ENCODE measurements at places on chromosomes 3 and 15.

GRCh38 chr15:58880320-58880719 is 53.2 kb downstream of the SLTM start:
- no peak for DNase-seq

DNA sequence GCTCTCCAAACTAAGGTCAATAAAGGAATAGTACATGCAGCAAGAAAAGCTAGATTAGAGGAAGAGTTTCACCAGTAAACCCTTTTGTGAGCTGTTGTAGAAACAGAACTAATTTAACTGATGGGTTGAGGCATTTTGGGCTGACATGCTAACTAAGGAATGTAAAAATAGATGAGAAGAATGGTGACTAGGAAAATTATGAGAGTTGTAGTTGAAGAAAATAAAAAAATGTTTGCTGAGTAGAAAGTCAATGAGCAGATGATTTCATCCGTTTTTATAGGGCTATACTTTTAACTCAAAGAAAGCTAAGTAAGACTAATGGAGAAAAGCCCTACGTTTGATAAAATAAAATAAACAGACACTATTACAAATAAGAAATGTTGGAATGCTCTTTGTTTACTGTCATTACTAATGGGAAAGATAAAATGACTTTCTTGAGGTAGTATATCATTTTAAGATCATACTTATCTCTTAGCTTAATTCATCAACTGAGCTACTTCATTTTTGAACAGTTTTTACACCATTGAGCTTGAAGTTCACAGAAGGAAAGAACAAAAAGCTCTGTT is 209.4 kb upstream of the DPH6 start:
- DNase-seq, result no peak

DNA sequence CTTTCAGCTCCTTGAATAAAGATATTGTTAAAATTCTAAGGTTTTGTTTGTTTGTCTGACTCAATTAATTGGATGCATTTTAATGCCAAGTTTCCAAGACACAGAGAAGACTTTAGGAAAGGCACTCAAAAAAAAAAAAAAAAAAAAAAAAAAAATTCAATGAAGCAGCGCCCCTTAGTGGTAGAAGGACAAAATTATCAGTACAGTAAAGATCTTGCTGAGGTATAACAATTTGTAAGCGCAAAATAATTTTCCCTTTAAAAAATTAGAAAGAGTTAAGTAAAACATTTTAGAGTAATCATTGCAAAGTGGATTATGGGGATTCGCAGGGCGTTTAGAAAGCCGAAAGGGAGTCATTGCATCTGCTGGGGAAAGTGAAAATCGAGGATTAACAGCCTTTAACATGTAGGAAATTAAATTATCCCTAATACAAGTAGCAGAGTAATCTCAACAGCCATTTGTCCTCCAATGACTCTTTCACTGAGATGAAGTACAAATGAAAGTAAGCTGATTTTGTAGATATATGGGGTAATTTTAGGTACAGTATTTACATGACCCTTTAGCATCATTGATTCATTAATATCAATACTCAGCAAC is 5.8 kb upstream of the DIS3L start:
- no peak for DNase-seq

- DNase-seq, result no peak
Measured at GRCh38 chr3:74844428-74844827, 230.0 kb upstream of the CNTN3 start.

DNA sequence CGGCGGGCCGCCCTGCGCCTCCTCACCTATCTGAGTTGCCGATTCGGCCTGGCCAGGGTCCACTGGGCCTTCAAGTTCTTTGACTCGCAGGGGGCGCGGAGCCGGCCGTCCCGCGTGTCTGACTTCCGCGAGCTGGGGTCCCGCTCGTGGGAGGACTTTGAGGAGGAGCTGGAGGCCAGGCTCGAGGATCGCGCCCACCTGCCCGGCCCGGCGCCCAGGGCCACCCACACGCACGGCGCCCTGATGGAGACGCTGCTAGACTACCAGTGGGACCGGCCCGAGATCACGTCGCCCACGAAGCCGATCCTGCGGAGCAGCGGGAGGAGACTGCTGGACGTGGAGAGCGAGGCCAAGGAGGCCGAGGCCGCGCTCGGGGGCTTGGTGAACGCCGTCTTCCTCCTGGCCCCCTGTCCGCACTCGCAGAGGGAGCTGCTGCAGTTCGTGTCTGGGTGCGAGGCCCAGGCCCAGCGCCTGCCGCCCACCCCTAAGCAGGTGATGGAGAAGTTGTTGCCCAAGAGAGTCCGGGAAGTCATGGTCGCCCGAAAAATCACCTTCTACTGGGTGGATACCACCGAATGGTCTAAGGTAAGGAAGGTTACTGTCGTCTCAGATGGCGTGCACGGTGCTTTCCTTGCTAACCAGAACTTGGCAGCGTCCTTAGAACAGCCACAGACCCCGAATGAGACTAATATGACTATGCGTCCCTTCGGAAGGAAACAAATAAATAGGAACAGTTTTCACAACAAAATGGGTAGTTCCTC is 567 bp downstream of the TICRR start:
- DNase-seq, result peak; percentile 31

DNA sequence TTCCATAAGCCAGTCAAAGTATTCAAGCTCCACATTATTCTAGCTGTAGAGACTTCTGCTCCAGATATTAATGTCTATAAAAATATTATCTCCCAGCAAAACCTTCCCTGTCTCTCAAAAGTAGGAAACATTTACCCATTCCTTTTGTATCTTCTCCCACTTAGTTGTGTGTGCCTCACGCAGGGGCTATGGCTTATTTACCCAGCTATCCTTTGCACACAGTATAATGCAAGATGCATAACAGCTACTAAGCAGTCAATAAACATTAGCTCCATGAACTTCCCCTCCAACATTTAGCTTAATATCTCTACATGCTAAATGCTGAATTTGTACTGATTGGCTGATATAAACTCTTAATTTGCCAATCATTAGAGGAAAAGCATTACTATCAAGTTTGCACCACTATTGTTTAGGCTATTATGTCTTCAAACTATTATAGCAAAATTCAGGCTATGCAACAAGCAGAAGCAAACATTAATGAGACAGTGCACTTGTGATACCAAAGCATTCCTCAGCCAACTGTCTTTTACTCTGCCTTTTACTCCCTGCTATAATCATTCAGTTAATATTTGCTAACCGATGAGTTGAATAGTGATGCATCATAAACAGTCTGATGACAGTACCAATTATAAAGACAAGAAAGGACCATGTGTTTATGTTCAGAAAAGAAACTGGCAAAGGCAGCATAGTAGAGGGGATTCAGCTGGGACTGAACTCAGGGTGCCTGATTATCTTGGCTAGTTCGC is 81.2 kb downstream of the PLCH1 start:
- no peak for DNase-seq

DNA sequence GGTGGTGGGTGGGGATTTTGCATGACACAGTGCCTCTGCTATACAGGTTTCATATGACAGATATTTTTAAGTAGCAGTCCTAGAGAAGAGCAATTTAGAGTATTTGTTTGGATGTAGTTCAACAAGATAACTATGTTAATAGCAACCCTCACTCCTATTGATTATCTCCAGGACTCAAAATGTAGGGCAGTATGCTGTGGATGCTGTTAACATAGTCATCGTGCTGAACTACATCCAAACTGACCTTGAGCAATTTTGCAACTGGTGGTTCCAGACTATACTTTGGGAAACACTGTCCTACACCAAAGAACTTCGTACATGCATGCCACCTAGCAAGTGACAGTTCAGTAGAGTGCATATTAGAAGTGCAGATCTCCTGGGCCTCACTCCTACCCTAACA is 117.6 kb downstream of the IL5RA start:
- DNase-seq, result no peak

DNA sequence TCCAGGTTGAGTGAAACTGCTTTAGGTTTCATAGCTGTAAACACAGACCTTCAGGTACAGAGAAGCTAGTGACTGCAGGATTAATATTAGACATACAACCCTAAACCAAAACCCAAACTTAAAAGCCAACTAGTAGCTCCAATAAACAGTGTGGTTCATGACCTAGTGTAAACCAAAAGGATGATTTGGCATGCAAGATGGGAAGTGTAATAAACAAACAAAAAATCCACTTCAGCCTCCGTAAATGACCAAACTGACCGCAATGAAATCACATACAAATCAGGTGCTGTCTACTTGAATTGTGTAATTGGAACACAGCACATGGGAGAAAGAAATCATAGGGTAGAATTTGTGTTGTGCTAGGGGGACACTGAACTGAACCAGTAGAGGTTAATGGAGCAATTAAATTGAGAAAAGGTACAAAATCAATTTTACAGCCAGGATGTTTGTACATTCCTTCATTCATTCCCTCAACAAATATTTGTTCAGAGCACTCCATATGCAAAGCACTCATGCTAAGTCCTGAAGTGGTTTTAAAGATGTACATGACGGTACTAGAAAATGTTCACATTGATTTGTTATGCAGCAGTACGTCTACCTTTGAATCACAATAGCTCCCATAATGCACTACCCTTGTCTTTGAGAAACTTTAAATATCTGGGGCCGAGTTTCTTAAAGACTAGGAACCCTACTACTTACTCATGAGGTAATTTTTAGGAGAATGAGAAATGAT is 21.4 kb upstream of the CHST2 start:
- DNase-seq, result no peak

GRCh38 chr3:59472541-59472940 is 422.7 kb upstream of the CFAP20DC start:
- no peak for DNase-seq

DNA sequence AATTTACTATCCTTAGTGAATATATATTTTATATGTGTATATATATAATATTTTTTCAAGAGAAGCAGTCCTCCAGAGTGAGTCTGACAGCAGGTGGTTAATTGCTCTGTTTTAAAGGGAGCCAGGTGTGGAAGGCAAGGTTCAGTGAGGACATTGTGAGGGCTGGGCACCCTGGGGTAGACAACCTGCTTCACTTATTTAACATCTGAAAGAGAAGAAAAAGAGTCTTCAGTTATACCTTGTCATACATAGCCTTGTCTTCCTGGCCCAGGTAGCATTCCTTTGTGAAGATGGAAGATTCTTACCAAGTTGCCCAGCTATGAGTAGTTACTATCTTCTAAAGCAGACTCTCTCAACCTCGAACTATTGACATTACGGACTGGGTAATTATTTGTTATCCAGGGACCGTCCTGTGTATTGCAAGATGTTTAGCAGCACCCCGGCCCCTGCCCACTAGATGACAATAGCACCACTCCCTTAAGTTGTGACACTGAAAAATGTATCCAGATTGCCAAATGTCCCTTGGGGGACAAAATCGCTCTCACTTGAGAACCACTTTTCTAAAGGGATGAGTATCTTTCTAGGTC is 336.0 kb upstream of the TRIM42 start:
- no peak for DNase-seq

DNA sequence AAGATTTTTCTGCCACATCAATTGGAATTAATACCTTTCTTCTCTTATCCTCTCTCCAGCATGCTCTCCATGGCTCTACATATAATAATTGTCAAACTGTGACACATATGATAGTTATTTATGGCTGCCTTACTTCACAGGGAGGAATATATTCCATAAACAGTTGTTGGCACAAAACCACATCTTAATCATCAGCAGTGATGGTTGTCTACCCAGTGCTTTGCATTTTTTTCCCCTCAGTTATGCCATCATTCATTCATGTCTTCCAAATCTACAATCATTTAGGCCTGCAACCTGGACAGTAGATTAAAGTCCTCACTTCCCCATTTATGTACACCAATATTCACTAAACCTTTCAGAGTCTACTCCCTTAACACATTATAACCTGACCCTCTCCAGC is 107.7 kb downstream of the THRB start:
- DNase-seq, result no peak

GRCh38 chr3:15327941-15328340 is 4.4 kb downstream of the SH3BP5 start:
- peak; percentile 18 for DNase-seq

GRCh38 chr3:8987645-8988383 is 24.5 kb upstream of the RAD18 start:
- peak; percentile 69 for DNase-seq

- DNase-seq, result no peak
Measured at GRCh38 chr3:179606534-179607085, 2.0 kb downstream of the NDUFB5 start.

- DNase-seq, result no peak
Measured at GRCh38 chr3:190426806-190427507, 22.7 kb downstream of the TMEM207 start.
